ENCODE measurements at places on chromosomes 4 and X.

DNA sequence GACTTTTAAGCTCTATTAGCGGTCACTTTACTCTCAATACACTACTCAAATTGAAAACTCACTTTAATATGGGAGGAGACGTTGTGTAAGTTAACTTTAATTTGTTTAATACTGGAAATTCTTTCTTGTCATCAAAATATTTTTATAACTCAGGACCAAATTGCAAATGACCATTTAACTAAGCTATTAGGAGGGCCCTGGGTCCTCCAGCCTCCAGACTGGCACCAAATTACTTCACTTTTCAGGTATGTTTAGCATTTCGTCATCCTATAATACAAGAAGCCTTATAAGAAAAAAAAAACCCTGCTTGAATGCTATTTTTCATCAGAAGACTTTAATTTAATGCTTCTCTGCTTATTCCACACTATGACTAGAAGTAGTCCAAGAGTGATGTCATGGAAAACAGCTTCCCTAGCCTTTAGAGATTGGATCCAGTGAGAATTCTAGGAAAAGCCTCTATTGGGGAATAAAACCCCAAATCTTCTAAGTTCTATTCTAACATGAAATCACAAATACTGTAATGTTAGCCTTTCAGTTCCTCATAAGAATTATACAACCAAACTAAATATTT, 6.6 kb downstream of the KLHL15 start:
- DNase-seq = no peak

DNA sequence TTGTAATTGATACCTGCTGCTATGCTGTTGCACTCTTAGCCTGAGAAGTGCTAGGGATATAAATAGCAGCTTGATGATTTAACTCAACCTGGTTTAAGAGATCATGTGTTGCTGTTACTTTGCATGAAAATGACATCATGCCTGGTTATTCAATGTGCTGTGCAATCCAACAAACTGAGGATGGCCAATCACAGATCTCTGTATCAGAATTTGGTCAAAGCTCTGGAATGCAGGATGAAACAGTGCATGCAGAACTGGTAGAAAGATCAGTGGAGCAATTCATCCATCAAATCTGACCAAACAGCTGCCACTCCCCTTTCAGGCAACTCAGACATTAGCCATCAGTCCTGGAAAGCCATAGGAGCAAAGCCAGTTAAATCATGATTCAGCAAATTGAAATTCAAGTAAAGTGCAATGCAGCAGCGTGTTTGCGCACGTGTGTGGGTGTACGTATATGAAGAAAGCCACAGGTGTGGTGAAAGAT, 160.3 kb upstream of the RASGEF1B start:
- DNase-seq = no peak

DNA sequence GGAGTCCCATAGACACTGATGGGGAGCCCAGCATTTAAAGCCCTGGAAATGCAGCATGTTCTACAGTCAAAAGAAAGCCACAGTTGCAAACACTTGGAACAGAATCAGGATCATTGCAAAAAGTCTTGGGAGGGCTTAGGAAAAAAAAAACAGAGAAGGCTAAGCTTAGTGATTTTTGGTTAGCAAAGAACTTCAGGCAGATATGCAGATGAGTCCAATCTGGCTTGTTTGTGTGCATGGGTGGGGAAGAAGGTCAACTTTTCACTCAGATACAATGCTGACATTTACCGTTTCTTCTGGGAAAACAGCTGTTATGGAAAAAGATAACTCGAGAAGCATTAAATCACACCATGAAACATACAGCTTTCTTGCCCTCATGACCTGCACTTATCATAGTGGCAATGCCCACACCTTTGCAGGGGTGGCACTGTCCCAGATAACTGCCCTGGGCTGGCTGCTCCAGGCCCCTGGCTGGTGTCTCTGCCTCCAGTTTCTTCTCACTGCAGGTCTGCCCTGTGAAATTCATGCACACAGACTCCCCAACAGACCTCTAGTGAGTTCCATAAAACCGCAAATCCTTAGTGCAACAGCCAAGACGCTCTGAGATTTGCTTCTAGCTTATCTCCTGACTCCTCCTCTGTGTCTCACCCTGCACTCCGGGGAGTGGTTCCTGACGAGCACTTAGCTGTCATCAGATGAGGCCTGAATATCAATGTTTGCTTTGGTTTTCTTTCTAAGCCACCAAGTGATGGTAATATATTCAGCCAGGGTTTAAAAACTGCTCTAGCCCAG, 99.2 kb downstream of the DRD5 start:
- no peak for DNase-seq

GRCh38 chrX:40176351-40177116, 78.8 kb upstream of the BCOR start:
- peak; percentile 60 for DNase-seq

GRCh38 chrX:9804444-9804843, 18.2 kb downstream of the SHROOM2 start:
- no peak for DNase-seq

Measured in activated CD4-positive, alpha-beta T cell treated with anti-CD3 and anti-CD28 coated beads for 24 hours (primary cell).